ENCODE measurements at places on chromosomes 16 and 17.

- DNase-seq: peak; percentile 63
Measured at GRCh38 chr17:48718227-48718760, 4.0 kb downstream of the PRAC1 start.

GRCh38 chr17:1177016-1177700 is 2.6 kb downstream of the ABR start:
- peak; percentile 46 for DNase-seq

DNA sequence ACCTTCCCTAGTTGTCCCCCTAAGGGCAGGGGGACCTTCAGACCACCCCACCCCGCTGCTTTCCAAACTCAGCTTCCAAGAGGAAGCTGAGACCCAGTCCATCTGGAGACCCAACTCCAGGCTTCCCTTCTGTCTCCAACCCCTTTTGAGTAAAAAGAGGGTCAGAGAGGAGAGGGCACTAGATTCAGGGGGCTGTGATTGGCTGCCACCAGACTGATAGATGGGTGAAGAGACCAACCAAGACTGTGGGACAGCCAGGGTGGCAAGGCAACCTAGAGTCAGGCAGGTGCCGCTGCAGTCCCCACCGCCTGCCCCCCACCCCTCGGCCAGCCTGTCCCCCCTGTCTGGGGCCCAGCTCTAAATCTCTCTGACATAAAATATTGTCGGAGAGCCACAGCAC is 92.5 kb downstream of the SDK2 start:
- no peak for DNase-seq

GRCh38 chr17:332023-332422 is 20.6 kb downstream of the RPH3AL start:
- no peak for DNase-seq

- no peak for DNase-seq
Measured at GRCh38 chr17:10716218-10716617, 13.6 kb downstream of the TMEM220 start.

GRCh38 chr17:67488161-67488560 is 111.1 kb downstream of the PITPNC1 start:
- DNase-seq: peak; percentile 48

- DNase-seq: no peak
Measured at GRCh38 chr17:75828741-75829140, 15.5 kb downstream of the UNC13D start.

DNA sequence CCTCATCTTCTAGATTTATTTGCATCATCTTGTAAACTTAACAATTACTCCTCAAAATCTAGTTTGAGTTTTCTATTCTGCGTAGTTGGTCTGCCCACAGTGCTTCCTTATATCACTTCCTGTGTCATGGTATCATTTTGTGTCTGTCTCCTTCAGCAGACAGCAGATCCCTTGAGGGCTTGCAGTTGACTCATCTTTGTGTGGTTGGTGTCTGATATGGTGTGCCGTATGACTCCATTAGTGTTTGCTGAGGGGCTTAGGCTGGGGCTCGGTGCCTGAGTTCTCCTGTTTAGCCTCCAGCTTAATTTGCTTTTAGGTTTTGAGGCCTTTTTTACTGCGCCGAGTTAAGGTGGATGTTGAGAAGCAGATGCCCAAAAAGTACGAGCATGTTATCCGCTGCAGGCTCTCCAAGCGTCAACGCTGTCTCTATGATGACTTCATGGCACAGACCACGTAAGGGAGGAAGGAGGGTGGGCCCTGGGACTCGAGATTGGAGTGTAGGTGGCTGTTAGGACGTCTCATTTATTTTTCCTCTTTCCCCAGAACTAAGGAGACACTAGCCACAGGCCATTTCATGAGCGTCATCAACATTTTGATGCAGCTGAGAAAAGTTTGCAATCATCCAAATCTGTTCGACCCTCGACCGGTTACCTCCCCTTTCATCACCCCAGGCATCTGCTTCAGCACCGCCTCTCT is 16.9 kb downstream of the SRCAP start:
- no peak for DNase-seq

GRCh38 chr17:71114911-71115668 is 945.8 kb downstream of the KCNJ2 start:
- DNase-seq: no peak

- no peak for DNase-seq
Measured at GRCh38 chr17:36944553-36944952, 4.2 kb upstream of the AATF start.

DNA sequence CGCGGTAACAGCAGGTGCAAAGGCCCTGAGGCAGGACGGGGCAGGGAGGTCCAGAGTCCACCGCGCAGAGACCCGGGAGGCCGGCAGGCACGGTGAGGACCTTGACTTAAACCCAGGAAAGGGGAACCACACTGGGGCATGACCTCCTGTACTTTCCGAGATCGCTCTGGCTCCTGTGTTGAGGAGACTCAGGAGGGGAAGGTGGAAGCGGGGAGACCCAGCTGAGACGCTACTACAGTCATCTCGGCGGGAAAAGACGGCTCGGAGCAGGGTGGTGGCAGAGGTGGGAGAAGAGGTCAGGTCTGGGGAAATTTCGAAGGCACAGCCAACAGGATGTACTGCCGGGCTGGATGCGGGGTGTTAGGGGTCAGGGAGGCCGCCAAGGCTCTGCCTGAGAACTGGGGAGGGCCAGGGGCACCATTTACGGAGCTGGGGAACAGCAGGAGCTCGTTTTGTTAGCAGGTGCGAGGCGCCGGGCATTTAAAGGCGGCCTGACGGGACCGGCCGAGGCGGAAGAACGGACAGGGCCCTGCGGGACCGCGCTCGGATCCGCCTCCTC is 22.3 kb downstream of the NPTX1 start:
- DNase-seq: no peak

DNA sequence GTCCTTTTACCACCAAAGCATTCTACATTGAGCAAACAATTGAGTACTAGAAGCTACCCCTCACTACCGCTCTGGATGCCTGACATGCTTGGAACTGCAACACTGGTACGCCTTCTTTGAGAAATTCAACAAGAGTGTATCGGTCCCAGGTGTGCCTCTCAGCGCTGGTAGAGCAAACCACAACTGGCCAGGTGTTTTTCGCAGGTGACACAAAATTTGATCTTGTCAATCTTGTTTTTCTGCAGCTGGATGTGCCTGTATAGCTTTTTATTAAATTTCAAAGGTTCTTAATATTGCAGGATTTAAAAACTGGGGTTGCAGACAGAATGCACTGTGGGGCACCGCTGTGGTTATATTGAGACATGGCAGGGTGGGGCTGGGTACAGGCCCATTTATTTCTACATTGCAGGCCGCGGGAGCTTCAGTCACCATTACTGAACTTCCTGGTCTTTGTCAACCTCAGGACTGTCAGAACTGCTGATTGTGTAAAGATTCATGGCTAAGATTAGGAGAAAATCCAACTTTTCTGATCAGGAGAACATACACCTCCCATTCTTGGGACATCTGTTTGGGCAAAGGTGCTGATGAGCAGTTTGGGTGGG is 4.5 kb upstream of the SNX20 start:
- DNase-seq: no peak

DNA sequence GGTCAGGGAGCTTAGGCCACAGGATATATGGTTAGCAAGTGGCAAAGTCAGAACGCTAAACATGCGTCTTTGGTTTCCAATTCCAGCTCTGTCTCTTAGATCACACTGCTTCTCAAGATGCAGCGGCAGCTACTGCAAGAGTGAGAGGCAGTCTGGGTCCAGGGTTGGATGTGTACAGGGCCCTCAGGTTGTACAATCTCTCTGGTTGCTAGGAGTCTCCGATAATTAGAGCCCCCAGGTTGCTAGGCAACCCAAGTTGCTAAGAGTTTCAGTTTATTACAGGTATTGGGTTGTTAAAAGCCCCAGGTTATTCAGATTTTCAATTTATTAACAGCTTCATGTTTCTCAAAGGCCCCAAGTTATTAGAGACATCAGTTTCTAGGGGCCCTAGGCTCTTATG is 15.5 kb upstream of the SPACA3 start:
- peak; percentile 68 for DNase-seq

- peak; percentile 45 for DNase-seq
Measured at GRCh38 chr16:23857256-23857880, 21.6 kb downstream of the PRKCB start.

DNA sequence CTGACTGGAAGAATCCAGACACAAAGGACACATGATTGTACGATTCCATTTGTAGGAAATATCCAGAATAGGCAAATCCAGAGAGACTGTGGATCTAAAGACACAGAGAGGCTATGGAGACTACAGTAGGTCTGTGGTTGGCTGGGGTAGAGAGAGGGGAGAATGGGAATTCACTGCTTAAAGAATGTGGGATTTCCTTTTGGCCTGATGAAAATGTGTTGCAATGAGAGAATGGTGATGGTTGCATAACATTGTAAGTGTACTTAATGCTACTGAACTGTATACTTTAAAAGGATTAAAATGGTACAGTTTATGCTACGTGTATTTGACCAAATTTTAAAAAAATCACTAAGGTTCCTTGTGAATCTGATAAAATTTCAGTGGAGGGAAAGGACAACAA is 62.1 kb downstream of the GPRC5B start:
- DNase-seq: no peak

DNA sequence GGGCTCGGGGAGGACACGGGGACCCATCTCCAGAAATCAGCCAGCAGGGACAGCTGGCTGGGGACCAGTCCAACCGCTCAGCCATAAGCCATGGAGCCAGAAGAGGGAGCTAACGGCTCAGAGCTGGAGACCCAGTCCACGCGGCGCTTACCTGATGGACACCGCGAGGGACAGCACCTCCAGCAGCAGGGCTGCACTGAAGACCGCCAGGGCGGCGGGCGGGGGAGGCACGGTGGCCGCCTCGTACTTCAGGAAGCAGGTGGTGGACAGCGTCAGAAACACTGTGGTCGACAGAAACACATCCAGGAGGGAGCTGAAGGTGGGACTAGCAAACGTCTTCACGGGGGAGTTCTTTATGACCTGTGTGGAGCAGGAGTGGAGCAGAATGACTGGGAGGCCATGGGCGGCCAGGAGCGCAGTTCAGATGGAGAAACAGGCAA is 102.6 kb upstream of the CREBBP start:
- DNase-seq: peak; percentile 59

DNA sequence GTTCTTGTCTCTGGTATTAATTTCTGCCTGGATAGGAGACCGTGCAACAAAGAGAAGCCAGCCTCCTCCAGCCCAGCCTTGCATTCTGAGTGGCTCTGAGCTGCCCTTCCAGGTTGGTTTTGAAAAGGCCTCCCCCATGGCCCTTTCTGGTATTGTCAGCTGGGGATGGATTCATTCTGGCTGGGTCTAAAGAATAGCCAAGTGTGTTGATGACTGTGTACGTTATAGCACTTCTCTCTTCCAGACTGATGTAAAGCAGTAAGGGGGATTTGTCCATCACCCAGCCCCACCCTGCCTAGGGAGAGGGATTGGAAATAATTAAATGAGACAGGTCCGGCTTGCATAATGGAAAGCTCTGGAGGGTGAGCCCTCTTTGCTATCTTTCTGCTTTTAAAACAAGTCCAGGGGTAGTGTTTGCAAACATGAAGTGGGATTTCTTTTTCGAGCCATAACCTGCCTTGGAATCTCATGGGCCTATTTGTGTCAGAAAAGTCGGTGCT is 146.4 kb downstream of the MSI2 start:
- DNase-seq: no peak

GRCh38 chr17:41717408-41718286 is 5.5 kb downstream of the GAST start:
- peak; percentile 50 for DNase-seq

DNA sequence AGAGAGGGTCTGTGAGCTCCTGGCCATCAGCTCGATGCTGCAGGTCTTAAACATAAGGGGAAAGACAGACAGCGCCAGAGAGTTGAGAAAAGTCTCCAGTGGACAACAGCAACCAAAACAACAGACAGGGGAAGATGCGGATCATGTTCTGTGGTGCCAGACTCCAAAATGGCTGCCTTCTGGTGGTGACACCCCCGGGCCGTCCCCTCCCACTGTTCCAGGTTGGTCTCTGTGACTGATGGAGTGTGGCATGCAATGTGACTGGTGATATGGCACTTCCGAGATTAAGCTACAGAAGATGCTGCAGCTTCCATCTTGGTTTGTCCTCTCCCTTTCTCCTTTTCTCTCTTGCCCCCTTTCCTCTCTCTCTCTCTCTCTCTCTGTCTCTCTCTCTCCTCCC is 40.4 kb upstream of the RBFOX3 start:
- no peak for DNase-seq

GRCh38 chr17:6713130-6713917 is at the start of gene SLC13A5:
Gene SLC13A5 (minus strand): TSS chr17:6713369. CDS start chr17:6713333, 36 bp downstream.
- DNase-seq: peak; percentile 40

- no peak for DNase-seq
Measured at GRCh38 chr16:67438098-67438791, 7.3 kb downstream of the HSD11B2 start.

DNA sequence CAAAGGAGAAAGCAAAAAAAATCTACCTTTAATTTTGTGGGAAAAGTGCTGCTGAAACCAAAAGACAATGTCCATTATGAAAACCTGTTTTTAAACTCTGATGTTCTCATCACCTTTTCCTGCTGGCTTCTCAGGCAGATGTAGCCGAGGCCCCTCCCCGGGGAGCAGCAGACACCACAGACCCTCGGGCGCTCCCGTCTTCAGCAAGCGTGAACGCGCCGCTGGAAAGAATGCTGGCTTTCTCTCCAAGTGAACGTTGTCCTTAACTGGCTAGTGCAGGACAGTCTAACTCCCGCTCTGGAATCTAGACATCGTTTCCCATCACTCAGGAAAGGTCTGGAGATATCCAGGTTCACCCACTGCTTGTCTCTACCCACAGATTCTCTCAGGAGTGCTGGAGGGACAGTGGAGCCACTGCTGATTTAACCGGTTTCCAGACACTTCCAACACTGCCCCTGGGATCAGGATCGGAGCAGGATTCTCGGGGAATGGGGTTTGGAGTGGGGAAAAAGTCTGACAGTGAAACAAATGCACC is 211.2 kb downstream of the RBFOX3 start:
- no peak for DNase-seq

DNA sequence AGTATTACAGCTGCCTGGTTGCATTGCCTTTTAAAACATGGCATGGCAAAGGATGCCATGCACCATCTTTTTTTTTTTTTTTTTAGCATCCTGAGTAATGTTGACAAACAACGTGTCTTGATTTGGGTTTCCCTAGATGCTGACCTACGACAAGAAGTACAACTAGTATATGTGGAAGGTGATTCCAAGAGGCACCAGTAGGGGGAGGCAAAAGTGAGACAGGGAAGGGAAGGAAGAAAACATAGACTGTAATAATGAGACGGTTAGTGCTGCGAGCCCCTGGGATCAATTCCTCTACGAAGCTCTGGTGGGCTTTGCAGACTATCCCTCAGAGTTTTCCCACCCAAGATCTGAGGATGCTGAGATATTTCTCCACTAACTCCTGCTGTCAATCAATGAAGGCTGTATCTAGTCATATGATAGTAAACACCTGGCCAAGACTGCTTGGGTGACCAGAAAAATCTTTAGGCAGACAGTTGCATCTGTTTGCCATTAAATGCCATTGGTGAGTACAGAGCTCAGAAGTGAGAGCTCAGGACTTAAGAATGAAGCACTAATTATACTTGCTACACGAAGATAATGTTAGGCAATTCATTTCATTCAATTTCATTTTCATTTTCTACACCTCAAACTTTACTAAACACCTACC is 458.6 kb upstream of the GOT2 start:
- no peak for DNase-seq

DNA sequence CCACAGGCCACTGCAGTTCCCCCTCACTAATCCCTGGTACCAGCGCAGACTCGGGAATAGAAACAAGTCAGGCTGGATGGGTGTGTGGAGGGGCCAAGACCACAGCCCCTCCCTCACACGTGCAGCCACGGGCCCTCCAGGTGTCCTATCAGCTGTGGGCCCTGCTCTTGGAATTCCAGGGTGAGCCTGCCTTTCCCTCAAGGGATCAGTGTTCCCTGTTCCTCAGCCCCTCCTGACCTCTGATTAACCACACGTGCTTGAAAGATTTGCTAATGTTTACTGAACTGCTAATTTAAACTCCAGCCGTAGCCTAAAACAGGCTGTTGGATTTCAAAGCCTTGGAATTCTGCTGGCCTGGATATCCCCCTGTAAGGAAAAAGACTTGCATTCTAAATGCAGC is 146.4 kb downstream of the SOCS1 start:
- DNase-seq: no peak
